Effector CD8-positive, alpha-beta T cell (primary cell): ENCODE measurements at places on chromosomes 3 and 15.

- DNase-seq = no peak
Observed at GRCh38 chr3:188649521-188649920, 495.6 kb downstream of the LPP start.

DNA sequence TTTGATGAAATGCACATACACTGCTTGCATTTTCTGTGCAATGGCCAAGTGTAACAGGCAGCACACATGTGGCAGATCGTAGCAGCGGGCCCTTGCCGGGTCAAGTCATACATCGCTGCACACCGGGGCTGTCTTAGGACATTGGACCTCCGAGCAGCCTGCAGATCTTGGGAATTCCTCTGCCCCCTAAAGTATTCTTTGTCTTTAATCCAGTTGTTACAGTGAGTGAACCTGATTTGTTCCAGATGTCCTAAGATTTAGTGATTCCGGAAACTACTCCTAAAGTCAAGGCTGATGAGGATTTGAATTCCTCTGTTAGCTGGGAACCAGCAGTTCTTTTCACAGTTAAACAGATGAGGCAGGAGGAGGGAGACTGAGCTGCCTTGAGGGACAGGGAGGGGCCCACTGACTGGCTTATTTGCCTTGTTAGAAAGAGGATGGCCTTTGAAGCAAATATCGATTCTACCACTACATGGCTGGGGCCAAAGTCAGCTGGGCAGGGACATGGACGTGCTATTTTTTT lies 190.7 kb upstream of the CTDSPL start:
- no peak for DNase-seq

DNA sequence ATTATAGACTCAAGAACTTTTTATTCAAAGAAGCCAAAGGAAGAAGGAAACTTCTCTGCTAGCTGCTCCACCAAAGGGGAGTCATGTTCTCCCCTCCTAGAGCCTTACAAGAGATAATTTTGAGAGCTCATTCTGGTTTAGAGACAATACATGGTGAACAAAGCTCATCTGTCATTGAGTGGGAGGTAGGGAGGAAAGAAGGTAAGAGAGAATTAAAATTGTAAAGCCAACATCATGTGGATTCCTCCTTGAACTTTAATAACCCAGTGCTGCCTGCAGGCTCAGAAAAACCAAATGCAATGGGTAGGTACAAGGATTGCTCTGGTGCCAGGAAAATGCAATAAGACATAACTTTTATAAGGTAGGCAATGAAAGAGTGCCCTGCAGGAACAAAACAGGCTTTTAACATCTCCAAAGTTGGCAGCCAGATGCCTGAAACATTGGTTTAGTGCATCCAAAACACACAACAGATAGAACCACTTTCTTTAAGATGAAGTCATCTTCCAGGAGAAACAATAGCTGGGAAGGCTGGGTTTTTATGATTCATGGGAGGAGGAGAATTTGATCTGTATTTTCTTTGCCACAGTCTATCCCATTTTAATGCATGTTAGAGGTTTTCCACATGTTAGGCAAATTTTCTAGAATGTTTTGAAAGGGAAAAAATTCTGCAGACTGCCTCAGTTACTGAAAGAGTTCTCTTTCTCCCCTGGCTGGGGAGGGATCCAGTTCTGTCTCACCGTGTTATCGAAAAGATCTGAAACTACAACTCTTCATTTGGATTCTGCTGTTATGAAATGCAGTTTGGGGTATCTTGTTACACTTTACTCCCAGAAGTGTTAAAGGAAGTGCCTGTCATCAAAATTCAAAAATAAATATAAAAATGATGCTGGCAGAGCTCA lies 11.3 kb upstream of the ARHGEF3 start:
- no peak for DNase-seq

DNA sequence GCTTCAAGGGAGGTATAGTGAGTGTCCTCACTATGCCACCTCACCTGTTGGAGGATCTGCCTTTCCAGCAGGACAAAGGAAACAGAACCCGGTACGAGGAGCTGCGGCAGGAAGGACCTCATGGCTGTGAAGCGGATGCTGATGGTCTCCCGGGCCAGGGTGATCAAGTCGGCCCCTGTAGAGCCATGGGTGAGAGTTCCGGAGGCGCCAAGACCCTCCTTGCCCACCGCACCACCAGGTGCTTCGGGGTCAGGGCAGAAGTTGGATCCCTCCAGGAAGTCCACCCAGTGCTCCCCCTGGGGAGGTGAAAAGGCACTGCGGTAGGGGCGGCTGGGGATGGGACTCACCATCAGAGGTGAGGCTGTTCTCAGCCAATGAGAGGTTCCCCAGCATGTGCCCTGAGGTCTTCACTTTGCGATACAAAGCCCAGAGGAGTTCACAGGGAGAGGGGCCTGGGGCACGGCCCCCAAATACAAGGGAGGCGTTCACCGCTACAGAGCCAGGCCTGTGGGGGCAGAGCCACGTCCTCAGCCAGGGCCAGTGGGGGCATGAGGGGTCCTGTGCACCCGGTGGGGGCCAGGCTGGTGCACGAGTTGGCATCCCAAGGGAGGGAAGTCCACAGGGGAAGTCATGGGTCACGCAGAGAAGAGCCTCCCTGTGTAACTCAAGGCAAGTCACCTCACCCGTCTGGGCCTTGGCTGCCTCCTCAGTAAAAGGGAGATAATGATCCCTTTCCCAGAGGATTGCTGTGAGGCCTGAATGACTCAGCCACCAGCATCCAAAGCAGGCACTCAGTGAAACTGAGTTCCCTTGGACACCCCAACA lies 27.7 kb downstream of the C15orf39 start:
- no peak for DNase-seq

DNA sequence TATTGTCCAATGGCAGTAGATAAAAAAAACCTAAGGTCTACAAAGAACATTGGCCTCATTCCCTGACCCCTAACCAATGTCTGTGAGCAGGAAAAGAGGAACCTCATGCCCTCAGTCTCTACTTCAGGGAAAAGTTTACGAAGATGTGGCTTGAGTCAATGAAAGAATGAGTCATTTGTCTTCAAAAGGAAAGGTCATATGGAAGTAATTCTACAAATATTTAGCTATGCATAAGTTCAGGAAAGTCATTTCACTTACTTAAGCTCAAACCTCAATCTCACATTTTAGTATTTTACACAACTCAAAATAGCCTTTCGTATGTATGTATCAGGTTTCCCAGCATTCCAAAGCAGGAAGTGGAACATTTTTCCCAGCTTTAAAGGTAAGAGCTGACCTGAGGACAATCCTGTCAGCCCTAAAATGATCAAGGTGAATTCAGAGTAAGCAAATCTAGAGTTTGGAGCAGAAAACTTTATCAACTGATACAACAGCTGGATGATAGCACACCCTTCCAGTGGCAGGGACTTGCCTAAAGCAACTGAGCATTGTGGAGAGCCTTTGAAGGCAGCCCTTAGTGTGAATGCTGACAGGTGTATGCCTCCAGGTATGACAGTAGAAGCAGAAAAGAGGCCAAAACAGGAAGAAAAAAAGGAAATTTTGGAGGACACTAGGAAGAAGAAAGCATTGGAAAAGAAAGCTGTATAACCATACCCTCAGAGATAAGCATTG lies 53.9 kb upstream of the ACKR4 start:
- no peak for DNase-seq

GRCh38 chr3:131217296-131217741 lies 164.3 kb upstream of the NUDT16 start:
- no peak for DNase-seq

GRCh38 chr3:169242708-169243513 lies 420.6 kb downstream of the MECOM start:
- no peak for DNase-seq

GRCh38 chr3:52670621-52671521 lies 14.8 kb downstream of the PBRM1 start:
- no peak for DNase-seq

- peak; percentile 38 for DNase-seq
Observed at GRCh38 chr3:38029400-38030125, at the start of gene PLCD1. Gene PLCD1 (minus strand): TSS chr3:38029642. CDS start chr3:38029539, 103 bp downstream.

DNA sequence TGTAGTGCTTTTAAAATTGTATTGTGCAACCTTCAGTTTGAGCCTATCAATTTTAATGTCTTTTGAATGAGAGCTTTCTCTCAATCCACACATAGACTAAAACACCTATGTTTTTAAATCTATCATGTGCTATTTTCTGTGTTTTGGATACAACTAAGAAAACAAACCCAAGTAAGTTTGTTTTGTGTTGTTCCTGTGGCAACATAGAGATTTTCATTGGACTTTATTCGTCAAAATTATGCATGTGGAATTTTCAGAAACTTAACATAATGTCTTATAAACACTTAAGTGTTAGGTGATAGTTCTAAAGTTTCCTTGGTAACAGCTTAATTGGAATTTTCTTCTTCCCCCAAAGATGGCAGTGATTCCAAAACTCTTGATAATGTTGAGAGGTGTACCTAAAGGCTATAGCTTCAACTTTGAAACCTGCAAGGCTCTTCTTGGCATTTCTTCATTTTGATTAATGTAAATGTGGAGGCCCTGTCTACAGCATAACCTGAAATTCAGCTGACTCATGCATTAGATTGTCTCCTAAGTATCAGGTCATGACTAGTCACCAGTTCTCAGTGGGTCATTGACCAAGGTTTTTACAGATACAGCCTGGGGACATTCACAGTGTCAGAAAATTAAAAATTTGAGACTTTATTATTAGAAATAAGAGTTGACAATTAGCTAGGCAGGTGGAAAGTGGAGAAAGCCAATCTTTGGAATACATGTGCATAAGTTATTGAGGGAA lies 44.4 kb downstream of the COL6A5 start:
- DNase-seq = no peak

GRCh38 chr3:50150863-50151686 lies 4.0 kb upstream of the SEMA3F start:
- no peak for DNase-seq

DNA sequence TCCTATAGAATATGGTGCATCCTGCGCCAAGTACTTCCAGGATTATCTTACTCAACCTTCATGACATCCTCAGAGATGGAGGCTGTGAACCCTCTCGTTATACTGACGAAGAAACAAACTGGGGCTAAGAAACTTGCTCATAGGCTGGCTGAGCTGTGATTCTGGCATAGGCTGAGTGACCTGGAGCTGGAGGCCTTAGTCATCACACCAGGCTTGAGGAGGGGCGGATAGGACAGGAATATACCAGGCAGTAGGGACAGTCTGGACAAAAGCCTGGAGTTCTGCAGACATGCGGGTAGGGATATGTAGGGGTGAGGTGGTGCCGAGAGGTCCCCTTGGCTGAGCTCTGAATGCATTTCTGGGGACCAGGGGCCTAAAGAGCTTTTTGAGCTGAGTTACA lies 18.1 kb downstream of the HEMK1 start:
- no peak for DNase-seq

DNA sequence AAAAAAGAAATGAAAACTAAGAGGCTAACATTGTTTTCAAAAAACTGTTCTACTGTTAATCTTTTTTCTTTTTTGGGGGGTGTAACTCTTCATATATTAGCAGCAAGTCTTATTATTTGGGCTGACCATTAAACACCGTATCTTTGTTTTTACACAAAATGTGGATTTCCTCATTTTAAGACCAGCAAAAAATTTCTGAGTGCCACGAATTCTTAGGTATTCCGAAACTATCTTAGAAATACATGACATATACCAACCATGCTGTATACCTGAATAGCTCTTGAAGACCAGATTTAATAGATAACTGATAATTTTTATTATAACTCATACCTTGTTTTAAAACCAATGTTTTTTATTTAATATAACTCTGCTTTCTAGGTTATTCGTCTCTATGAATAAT lies 620 bp upstream of the TTC23 start:
- no peak for DNase-seq

DNA sequence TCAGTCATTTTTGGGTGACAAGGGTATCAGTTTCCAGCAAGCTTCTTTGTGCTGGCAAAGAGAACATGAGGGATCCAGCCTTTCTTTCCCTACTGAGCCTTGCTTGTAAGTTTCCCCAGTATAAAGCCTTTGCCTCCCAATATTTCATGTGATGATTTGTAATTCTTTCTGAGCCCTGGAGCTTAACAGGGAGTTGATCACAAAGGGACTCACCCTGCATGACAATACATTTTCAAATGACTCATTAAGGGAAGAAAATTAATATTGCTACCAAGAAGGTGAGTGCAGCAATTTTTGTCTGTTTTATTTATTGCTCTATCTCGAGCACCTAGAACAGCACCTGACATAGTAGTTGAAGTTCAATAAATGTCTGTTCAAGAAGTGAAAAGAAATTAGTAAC lies 27.7 kb downstream of the OXSM start:
- DNase-seq = no peak

DNA sequence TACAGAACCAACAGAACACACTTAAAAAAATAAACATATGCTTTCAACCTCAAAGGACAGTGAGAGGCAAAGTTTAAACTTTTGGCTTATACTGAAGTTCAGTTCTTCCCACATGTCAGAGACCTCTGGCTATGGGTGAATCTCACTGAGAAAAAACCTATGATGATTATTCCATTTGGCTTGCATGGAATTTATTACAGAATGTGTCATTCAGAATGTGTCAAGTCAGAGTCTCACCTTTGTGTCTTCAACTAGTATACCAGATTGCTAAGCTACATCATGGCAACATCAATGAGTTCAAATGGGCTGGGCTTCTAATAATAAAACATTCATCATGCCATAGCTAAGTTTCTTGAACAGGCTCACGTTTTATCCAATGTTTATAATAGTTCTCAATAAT lies 987.0 kb downstream of the NTRK3 start:
- DNase-seq = no peak

DNA sequence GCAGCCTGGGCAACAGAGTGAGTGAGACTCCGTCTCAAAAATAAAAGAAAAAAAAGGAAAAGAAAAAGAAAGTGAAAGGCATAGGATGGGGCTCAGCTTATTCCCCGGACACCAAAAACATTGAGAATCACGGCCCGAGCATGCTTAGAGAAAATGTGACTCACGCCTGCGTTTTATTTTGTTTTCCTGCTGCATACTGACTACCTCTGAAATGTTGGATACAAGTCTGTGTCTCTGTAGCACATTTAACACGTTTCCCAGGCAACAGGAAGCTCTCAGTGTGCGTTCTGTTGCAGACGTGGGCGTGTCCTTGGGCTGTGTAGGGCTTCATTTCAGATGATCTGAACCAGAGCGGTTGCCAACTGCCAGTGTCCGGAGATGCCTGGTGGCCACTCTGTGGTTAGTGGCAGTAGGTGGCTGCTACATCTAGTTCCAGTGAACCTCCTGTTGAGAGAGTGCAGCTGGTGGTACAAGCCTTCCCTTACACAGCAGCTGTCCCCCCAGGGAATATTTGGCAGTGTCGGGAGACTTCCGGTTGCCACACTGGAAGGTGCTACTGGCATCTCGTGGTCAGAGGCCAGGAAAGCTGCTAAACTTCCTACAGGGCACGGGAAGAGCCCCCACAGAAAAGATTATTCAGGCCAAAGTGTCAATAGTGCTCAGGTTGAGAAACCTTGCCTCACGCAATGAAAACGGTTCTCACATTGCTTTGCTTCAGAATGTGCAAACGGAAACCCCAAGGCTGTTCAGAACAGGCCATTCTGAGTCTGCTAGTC lies 3.0 kb downstream of the SLC51A start:
- DNase-seq = peak; percentile 20
